Smooth muscle cell of the brain vasculature (primary cell): ENCODE measurements at places on chromosomes 1 and 21.

DNA sequence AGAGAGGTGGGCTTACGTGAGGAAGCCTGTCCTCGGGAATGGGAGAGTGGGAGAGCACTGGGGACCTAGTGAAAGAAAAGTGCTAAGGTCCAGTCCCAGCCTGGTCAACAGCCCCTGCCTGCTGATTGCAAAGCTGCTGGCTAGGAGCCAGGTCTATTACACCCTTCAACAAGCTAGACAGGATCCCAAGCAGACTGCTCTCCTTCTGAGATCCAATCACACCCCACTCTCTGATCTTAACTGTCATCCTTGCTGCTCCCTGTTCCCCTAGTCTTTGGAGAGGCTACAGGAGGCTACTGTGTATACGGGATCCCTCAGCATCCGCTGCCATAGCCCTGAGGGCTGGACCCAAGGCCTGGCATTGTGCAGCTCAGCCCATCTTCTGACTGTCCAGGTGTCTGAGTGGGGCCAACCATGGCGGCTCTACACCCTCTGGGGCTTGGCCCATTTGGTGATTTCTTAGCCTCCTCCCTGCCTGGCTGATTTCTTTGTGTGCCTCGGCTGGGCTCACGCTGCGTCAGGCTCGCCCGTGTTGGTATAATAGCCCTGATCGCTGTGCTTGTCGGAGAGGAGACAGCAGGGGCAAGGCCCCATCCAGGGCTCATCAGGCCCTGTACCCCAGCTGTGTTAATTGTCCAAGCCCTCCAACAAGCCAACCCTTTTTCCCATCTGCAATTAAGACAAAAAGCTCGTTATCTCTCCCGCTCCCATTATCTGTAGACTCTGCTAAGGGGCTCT lies 43.9 kb downstream of the NAV1 start:
- DNase-seq: no peak

GRCh38 chr1:2214541-2215241 lies 13.4 kb upstream of the SKI start:
- DNase-seq: no peak

GRCh38 chr1:24935615-24936484 lies 5.8 kb upstream of the RUNX3 start:
- no peak for DNase-seq

DNA sequence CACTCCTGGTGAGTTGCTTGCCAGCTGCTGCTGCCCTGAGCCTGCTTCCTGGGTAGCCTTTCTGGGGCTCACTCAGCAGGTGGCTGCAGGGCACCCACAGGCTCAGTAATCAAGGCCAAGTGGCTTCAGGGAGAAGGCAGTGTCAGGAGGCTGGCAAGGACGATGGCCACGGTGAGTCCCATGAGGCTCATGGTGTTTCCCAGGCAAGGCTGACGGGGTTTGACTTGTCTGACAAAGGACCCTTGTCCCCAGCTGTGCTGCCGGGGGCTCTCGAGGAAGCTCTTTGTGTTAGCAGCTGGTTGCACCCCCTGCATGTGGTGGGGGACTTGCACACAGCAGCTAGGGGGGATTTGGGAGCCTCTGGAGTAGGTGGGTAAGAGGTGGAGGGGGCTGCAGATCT lies 190.5 kb upstream of the C1orf174 start:
- DNase-seq: no peak

GRCh38 chr1:93734999-93735398 lies 53.4 kb upstream of the BCAR3 start:
- DNase-seq: no peak

GRCh38 chr21:17250778-17251241 lies 262.0 kb upstream of the CXADR start:
- DNase-seq: no peak

DNA sequence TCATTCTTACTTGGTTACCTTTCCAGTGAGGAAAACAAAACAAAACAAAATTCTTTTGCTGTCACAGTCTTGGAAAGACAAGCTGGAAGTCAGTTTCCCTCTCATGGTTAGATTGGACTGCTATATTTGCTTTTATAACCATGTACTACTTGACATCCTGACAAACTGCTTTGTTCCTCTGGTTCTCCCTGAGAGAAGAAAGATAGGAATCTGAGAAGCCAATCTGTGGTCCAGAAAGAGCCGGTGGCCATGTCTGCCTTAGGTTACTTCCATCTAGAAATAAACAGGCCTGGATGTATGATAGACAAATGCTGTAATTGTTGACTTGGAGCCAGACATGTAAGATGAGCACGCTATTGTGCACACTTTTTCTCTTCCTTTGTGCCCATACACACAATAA lies 330.0 kb downstream of the BRINP3 start:
- DNase-seq: no peak

DNA sequence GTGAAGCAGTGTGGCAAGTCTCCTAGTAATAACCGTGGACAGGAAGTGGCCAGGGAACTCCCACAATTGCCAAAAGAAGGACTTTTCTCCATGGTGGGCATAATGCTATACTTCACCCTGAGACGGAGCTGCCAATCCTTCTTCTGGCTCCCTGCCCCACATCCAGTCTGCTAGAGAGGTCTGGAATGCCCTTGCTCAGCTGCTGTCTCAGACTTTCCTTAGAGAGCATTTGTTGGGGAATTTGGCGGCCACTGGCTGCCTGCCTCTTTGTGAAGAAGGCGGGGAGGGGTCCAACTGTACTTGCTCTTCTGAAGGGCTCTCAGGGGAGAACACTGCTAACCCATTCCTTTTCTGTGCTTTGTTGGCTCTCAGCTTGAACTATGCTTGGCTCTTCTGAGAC lies 123.7 kb upstream of the EDN2 start:
- DNase-seq: no peak

DNA sequence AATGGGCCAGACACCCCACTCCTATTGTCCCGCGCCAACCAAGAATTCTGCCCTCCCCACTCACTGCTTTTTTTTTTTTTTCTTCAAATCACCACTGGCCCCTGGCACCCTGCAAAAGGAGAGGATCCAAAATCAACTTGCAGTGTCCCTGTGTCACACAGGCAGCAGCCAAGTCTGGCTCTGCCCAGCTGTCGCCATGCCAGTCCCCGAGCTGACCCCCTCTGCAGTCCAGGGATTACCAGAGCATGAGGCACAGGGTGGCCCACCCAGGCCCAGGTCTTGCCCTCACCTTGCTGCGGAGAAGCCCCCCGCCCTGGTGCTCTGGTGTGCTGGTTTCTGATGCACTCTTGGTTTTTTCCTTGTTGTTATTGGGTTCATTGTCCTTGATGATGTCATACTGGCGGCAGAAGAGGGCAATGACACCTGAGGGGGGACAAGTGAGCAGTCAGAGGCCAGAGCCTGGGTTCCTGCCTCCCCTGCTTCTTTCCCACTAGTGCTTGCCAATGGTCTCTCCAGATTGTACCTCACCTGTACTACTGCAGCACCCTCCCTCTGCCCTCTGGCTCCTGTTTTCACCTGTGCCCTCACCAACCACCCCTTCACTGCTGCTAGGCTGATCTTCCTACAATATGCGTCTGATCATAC lies 6.2 kb downstream of the FNDC5 start:
- no peak for DNase-seq

- no peak for DNase-seq
Measured at GRCh38 chr1:17646444-17647280, 107.2 kb downstream of the ARHGEF10L start.

DNA sequence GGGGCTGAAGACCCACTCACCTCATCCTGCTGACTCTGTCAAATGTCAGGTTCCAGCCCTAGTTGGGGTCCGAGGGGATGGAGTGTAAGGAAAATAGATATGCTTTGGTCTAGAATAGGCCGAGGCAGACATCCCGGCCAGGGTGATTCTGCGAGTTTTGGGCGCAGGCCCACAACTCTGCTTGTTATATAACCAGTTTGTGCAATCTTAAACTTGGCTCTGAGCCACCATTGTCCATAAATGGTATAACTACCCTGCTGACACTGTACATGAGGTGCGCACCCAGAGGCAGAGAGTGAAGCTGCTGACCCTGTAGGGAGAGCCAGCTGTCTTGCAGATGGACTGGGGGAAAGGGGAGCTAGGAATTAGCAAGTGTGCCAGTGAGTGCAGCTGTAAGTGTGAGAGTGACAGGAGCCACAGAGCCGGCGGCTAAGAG lies 1388.8 kb downstream of the AMY1C start:
- DNase-seq: no peak

- DNase-seq: peak; percentile 70
Measured at GRCh38 chr1:53182111-53182593, 14.5 kb upstream of the CPT2 start.

DNA sequence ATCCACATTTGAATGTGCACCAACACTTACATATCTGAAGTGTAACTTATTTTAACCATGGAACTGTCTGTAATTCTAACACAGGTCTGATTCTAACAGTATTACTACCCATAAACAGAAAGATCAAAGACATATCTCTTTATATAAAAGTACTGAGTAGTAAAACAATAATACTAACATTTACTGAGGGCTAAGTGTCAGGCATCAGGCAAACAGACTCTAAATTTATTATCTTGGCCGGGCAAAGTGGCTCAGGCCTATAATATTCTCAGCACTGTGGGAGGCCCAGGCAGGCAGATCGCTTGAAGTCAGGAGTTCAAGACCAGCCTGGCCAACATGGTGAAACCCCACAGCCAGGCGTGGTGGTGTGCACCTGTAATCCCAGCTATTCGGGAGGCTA lies 85.9 kb downstream of the JAK1 start:
- DNase-seq: no peak

- no peak for DNase-seq
Measured at GRCh38 chr1:108011295-108011694, 46.3 kb upstream of the VAV3 start.

GRCh38 chr1:164605254-164606091 lies 46.5 kb downstream of the PBX1 start:
- no peak for DNase-seq

DNA sequence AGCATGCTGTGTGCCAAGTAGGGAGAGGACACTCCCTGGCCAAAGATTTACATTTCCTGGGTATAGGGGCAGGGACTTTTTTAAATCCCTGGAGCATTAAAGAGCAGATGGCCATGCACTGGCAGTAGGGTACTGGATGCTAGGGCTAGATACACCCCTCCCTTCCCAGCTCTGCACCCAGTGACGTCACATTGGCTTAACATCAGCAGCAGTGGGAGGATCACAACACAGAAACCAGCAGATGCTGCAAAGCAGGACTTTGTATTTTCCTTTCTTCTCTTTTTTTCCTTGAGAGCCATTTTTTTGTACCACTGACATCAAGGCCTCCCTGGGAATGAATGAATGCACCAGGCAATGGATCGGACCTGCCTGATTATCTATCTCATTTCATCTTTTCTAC lies 243.0 kb downstream of the KAZN start:
- DNase-seq: no peak

DNA sequence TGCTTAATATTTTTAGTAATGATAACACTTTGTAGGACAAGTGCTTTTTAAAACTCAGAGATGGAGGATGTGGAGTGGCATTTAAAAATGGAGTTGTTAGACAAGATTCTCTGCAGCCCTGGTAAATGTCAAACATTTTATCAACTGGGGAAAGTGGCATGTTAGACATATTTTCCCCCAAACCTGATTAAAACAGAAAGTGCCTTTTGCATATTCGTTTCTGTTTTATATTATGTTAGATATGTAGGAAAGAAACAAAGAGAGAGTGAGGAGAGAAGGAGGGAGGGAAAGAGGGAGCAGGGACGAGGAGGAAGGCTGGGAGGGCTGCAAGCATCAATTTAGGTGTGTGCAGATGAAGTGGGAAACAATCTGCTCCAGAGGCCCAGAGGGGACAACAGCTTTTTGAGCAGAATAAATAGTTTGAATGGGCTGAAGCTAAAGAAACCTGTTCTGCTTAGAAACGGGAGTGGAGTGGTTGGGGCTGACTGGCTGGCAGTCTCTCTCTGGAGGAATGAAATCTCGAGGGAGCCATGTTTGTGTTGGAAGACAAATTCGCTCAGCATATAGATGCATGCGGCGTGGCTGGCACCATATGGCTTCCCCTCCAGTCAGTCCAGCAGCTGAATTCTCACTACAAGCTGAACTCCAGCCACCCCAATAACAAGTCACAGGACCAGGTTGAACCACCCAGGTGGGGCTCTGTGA lies 502.2 kb downstream of the AJAP1 start:
- DNase-seq: no peak

GRCh38 chr1:182383934-182384333 lies 7.7 kb downstream of the GLUL start:
- DNase-seq: no peak

DNA sequence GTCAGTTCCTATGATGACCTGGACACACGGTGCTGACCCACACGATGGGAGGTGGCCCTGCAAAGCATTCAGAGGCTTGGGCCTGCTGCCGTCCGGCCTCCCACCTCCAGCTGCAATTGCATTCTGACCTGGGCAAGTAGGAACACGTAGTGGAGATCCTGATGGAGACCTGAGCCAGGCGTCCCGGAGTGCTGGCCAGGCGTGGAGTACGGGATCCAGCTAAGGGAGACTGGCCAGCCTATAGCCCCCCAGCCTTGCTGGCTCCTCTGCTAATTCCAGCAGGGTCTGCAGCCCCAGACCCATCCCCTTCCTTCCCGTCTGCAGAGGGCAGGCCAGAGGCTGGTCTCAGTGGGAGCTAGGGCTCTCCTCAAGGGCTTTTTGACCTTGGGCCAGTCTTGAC lies 11.2 kb downstream of the CD46 start:
- no peak for DNase-seq
